D341Med (cell line): ENCODE measurements at places on chromosomes 6 and 20.

GRCh38 chr6:160247457-160247883 is 11.2 kb downstream of the SLC22A2 start:
- no peak for DNase-seq

- DNase-seq = peak; percentile 92
These were observed at the start of gene ZSCAN31 for GRCh38 chr6:28335564-28336283. Gene ZSCAN31, minus strand, starts transcription at chr6:28336148. Its CDS starts 6,465 bp downstream, at chr6:28329683.

GRCh38 chr6:109304284-109305015 is 77.8 kb downstream of the CD164 start:
- DNase-seq = no peak

- DNase-seq = no peak
These were observed 3.8 kb upstream of the NPEPL1 start for GRCh38 chr20:58688840-58689239.

DNA sequence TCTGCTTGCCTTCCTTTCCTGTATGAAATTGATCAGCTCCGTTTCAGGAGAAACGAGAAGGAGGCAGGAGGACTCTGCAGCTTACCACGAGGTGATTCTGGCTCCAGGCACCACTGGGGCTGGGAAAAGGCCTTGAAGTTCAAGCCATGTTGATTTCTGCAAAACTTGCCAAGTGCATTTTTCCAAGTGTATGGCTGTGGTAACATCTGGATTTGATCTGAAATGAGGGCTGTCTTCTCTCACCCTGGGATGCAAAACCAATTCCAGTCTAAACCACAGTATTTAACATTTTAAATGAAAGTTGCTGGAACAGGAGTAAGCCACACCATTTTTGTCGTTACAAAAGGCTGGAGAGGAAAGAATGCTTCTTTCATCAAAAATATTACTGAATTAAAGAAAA is 36.1 kb upstream of the FAM210B start:
- DNase-seq = no peak

DNA sequence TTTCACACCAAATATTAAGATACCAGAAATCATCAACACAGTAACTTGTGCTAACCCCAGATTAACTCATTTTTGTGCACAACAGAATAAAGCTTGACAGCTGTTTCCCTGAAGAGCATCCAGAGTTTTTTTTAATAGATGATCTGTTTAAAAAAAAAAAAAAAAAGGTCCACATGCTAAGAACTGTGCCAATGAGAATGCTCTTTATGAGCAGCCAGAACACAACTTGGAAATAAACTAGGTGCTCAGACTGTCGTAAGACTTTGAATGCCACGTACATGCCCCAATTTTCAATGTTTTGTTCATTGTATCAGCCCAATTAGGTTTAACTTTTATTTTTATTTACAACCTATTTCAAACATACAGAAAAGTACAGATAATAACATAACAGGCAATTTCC is 47.3 kb downstream of the STAU1 start:
- no peak for DNase-seq

- peak; percentile 81 for DNase-seq
These were observed 16.2 kb downstream of the CST7 start for GRCh38 chr20:24965065-24965919.

GRCh38 chr6:142332393-142333098 is 30.7 kb downstream of the ADGRG6 start:
- DNase-seq = no peak

DNA sequence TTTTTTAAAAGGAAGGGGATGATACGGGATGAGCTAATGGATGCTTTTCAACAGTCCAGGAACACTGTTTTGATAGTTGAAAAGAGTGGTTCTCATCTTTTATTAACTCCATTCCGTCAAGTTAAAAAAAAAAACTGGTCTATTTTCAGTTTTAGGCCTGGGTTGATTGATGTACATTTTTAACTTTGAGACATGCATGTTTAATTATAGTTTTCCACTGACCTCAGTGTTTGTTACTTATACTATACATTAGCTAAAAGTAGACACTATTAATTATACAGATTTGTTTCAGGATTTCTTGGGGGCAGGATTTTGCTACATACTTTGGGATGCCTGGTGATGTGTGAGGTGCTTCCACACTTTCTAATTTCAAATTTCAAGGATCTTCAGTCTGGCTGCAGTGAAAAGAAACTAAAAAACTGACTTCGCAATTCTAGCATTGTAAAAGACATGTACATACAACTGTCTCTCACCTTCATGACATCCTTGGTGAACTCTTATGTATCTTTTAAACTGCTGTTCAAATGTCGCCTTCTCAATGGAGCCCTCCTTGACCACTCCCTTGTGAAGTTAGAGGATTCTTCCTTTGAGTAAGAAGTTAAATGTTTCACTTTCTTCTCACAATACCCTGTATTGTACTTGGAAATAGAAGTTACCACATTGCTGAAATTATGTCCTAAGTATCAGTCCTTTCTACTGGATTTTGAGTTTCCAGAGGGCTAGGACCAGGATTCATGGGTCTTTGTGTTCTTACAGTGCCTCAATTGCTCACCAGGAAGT is 101.7 kb downstream of the TSHZ2 start:
- DNase-seq = no peak

GRCh38 chr6:79783670-79784394 is 152.7 kb downstream of the SH3BGRL2 start:
- no peak for DNase-seq

DNA sequence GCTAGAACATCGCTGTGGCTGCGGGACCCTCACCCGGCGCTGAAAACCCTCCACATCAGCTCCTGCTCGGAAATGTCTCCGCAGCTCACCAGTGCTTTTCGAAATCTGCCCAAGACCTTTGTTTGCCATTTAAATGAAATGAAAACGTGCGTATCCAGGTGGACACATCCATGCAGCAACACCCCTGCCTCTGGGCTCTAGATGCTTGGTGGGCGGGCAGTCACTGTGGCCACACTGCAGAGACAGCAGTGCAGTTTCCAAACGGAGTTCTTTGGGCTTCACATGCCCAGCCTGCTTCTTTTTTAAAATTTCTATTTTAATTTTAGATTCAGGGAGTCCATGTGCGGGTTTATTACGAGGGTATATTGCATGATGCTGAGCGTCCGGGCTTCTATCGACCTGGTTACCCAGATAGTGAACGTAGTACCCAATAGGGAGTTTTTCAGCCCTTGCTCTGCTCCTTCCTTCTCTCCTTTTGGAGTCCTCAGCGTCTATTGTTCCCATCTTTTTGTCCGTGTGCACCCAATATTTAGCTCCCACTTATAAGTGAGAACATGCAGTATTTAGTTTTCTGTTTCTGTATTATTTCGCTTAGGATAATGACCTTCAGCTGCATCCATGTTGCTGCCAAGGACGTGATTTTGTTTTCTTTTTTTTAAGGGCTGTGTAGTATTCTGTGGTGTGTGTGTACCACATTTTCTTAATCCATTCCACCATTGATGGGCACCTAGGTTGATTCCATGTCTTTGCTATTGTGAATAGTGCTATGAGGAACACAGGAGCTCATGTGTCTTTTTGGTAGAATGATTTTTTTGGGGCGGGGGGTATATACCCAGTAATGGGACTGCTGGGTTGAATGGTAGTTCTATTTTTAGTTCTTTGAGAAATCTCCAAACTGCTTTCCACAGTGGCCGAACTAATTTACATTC is 4.8 kb upstream of the TUBB2B start:
- DNase-seq = no peak
